ENCODE measurements at places on chromosomes 5 and 9.

GRCh38 chr5:178586396-178586795, 3.8 kb downstream of the COL23A1 start:
- no peak for DNase-seq

DNA sequence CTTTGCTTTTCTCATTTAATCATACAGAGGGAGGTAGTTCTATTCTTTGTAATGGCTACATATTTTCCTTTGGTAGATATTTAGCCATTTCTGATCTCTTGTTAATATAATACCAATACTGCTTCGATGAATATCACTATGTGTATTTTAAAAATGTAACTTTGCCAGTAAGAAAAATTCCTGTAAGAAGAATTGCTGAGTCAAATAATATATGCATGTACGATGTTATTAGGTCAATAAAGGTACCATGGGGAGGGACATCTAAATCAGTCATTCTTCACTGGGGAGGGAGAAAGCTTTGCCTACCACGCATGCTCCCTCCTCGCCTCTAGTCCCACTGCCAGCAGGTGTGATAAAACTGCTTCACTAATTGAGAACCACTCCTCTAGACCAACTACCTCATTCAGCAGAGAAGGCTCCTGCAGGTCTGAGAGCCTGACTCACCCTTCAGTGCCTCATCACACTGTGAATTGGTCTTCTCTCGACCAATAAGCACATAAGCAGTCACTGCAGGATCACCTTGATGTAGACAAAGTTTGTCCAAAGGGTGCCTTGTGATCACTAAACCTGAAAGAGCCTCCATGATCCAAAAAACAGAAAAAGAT, 56.1 kb upstream of the TBCA start:
- DNase-seq, result no peak

- DNase-seq, result no peak
Observed at GRCh38 chr5:91007251-91007650, 375.9 kb downstream of the ARRDC3 start.

GRCh38 chr9:137761793-137762192, 115.8 kb upstream of the CACNA1B start:
- no peak for DNase-seq

GRCh38 chr9:124271660-124272059, 13.9 kb downstream of the NEK6 start:
- DNase-seq, result no peak

- no peak for DNase-seq
Observed at GRCh38 chr9:120350596-120350995, 229.4 kb downstream of the CDK5RAP2 start.

GRCh38 chr9:1978941-1979340, 36.2 kb upstream of the SMARCA2 start:
- DNase-seq, result no peak

All from activated CD4-positive, CD25-positive, alpha-beta regulatory T cell (primary cell).